ENCODE measurements at places on chromosomes 3 and 15.

DNA sequence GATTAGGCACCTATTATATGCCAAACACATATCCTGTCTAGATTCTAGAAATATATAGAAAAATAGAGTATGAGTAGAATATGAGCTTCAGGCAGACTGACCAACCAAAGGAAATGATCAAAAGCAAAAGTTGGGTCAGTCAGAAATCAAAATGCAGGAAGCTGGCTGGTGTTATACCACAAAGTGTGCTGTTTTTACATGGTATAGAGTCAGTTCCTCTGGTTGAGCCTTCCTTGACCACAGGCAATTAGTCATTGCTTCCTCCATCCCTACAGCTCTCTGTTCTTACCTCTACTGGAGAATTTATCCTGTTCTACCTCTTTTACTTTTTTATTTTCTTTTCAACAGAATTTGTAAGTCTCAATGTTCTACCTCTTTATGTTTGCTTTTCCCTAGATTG, 149.8 kb downstream of the TMCO5A start:
- DNase-seq = peak; percentile 18

GRCh38 chr15:69637818-69638217, 185.2 kb downstream of the RPLP1 start:
- no peak for DNase-seq

GRCh38 chr3:775178-775880, 317.5 kb upstream of the CNTN6 start:
- DNase-seq = no peak

DNA sequence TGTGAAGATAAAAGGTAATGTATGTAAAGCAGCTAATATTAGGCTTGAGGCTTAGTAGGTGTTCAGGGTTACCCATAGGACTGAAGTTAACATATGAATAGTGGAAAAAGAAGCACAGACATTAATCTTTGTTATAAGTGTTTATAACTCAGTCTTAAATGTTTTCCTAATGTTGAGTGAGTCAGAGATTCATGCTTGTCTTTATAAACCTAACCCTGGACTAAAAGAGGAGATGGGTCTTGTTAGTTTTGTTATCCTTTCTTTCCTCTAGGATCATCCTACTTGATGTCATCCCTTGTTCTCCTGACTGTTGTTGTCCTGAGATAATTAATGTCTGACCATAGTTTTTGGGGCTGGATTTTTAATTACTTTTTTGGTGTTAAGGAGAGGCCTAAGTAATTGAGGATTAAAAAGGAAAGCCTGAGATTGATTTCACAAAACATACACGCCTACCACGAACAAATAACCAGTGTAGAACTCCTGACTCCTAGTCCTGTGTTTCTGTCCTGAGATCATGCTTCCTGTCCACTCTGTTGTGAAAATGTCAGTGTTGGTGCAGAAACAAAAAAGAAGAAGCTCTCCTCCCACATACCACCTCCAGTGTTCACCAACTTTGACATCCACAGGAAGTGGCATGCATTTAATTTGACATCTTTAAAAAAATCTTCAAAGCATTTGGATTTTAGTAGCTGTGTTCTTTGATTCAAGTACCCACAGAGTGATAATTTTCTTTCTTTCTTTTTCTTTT, 8.4 kb downstream of the MITF start:
- DNase-seq = no peak

GRCh38 chr3:20322085-20322484, 136.1 kb upstream of the SGO1 start:
- DNase-seq = no peak

DNA sequence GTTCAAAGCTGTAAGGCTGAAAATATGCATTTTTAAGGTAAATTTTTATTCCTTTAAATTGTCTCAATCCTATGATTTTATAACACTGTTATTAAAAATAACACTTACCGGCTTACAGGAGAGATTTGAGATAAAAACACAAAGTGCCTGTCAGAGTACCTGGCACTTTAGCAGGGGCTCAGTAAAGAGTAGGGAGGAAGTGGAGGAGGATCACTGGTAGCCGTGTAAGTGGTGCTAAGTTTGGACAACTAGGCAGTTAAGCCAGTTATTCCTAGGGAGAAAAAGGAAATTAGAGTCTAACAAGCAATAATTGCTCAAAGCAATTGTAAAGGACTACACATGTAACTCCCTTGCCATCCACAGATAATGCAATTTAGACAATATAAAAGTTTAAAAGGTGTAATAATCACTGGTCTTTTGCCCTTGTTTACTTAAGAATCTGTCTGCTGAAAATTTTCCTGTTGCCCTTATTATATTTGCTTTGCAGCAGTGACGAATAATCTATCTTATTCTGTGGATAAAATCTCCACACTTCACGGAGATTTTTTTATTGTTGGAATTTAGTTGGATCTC, 204.8 kb downstream of the CDIN1 start:
- DNase-seq = no peak

DNA sequence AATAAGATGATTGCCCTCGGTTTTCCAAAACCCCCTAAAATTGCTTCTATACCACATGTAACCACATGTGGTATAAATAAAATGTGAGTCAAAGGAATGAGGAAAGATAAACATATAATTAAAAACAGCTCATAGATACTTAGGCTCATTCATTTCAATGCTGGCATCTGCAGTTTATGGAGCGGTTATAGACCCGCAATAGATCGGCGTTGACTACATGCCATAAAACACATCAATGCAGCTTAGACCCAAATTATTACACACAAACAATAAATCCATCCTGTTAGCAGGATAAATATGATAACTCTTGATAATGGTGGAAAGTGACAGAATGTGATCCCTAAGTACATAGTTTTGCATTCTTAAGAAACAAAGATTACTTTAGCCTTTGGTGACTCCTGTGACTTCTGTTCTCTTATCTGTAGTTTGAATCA, 143.7 kb downstream of the NR2F2 start:
- DNase-seq = no peak

DNA sequence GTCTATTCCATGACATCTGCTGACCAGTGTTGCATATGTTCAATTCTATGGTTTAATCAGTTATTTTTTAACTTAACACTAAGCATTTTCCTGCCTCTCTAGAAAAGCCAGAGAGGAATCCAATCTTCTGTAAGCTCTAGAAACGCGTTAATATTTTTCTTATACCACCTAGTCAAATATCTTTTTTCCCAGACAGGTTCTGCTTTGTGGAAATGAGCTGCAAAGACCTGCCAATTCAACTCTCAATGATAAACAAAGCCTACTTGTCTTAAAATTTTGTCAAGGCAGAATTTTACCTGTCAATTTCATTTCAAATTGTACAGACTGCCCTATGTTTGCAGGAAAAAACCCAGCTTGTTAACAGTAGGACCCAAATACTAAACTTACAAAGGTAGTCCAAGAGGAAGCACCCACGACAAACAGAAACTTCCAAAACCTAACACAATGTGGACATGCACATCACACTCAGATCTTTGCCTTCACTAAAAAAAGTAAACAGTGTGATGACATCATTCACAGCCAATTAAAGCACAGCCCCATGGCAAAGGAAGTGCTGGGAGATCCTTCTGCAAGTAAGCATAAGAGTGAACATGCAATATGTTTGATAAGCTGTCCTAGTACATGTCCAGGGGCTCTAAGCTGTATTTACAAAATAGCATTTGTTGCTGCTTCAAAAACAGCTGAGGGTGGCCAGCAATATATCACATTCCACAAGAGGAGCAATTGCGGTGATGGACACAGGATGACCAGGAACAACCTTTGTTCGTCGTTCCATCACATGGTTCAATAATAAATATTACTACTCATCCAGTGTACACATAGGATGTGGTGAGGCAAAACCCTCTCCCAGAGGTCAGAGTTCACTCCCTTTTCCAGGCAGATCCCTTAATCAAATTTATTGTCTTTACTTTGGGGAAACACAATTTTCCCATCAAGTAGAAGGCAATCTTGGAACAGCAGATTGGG, 139.4 kb upstream of the TSC22D2 start:
- no peak for DNase-seq

DNA sequence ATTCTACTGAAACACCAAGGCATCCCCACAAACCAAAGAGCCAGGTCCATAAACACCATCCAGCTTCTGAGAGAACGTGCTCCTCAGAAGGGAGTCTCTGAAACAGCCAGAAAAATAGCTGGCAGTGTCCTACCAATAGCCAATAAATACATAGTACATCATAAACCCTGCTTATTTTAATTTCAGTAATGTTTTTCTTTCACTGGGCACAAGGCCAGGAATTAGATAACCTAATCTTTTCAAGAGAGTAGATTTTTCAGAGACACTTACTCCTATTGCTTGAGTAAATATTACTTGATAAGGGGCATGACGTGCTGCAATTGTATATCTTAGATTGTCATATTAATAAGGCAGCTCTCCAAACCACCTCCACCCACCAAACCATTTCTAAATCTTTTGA, 22.7 kb downstream of the GADL1 start:
- DNase-seq = no peak

DNA sequence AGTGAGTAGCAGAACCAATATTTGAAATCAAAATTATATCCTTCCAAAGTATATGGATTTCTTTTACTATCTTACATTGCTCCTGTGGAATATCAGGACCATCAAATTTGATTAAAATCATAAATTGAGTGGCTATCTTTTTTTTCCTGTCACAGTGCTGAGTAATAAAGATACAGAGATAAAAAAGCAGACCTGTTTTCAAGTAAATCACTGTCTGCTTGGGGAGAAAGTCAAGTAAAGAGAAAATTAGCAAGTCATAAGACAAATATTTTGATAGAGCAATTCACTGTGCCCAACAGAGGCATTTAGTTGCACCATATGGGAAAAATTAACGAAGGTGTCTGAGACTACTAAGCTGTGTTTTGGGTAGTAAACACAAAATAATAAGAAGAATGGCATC, 933.7 kb downstream of the NTRK3 start:
- no peak for DNase-seq
